Fibroblast of skin of right biceps (primary cell): ENCODE measurements at places on chromosomes 5 and 9.
A peak's percentile ranks its signal among the peaks of the same experiment; 100 is the strongest.

DNA sequence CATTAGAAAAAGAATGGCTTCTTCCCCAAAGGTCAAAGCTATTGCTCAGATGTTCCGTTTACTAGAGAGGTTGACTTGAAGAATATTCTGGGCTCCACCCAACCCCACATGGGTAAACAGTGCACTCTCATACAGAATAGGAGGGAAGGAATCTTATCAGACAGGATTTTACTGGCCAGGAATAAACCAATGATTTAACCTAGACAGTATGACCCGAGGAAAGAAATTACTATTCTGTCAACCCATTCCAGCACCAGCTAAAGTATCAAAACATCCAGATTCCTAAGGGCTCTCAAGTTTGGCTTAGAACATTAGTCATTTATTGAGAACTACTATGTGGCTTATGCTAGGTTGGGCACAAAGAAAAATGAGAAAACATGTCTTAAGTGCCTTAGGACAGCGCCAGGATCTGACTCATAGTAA, 493.6 kb upstream of the KLF4 start:
- DNase-seq = peak; percentile 39

- peak; percentile 36 for DNase-seq
These were observed 376.9 kb downstream of the SEMA5A start for GRCh38 chr5:9168791-9169556.

GRCh38 chr5:96562614-96563013, 99.6 kb upstream of the CAST start:
- DNase-seq = peak; percentile 91

DNA sequence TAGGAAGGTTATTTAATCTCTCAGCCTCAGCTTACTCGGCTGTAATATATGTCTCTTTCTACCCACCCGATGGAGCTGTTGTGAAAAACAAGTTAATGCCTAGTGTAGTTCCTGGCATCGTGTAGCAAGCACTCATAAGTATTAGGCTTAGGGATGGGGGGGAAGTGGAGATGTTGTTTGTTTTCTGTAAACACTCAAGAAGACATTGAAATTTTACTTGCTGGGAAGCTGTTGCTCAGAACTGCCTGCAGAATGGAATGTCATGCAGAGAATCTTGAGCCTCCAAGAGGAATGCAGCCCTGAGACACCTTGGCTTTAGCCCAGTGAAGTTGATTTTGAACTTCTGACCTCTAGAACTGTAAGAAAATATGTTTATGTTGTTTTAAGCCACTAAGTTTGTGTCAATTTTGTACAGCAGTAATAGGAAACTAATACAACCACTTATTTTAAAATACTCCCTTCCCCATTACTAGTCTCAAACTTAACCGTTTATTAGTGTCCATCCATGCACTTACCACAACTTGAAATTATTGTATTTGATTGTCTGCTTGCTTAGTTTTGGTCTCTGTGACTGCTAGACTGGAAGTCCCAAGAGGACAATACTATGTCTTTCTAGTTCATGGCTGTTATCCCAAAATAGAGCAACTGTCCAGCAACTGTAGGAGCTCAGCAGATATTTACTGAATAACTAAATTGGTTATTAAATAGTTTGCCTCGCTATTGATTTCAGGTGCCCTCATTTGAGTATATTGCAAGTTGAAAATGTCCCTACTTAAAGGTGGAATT, 53.8 kb downstream of the MFAP3 start:
- DNase-seq = peak; percentile 63

DNA sequence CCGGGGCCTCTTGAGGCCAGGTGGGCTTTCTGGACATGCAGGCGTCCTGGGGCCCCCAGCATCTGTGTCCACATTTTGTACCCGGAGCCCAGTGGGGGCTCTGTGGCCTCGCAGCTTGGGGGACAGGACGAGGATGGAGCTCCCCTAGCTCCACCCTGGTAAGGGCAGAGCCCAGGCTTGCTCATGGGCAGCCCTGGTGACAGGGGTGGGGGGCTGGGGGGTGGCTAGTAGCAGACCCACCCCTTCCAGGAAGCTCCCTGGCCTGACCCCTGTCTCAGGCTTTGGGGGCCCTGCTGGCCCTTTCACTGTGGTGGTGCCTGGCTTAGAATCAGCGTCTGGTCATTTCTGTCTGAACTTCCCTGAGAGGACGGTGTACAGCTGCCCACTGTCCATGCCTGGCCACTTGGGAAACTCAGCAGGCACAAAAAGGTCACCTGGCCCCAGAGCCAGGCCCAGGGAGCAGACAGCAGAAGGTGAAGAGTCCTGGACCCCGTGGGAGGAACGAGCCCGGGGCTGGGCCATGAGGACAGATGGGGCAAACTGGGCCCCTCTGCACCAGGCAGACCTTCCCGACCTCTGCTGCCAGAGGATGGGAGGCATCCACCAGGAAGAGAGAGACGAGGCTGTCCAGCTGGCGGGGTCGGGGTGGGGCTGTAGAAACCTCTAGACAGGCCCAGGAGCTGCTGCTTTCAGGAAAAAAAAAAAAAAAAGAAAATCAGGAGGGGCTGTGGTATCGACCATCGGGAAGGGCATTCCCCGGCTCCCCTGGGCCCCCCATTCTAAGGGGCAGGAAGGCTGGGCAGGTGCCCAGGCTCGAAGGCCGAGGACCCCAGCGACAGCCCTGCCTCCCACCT, 52.8 kb downstream of the EXD3 start:
- DNase-seq = no peak

DNA sequence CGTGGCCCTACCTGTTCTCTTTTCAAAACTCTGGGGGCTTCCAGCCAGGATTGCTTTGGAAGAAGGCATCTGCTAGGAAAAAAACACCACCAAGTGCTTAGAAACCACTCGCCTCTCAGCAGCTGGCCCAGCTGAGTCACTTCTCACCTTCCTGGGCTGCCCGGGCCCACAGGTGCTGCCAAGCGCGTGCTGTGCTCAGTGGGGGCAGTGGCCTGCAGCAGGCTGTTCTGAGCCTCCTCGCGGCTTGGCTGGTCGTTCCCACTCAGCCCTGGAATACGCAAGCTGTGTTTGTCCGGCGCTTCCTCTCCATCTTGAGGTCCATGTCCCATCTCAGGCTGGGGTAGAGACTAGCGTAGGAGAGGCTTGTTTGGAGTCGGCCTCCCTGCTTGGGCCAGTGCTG, 102.5 kb upstream of the FCN2 start:
- DNase-seq = no peak

- peak; percentile 83 for DNase-seq
These were observed 54.1 kb downstream of the DUSP1 start for GRCh38 chr5:172716796-172717313.

DNA sequence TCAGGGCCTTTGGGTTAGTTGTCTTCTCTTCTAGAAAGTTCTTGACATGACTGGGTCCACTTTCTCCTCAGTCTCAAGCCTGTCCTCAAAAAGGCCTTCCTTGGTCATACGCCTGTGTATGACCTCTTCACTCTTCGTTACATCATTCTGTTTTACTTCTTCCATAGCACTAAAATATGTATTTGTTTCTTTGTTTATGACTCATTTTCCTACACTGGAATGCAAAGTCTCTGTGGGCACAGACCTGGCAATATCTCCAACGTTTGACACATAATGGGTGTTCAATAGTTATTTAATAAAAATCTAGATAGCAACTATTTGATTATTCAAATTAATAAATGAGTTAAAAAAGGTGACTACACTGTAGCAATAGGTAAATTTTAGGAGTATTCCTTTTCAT, 85.1 kb downstream of the YIPF5 start:
- DNase-seq = no peak

DNA sequence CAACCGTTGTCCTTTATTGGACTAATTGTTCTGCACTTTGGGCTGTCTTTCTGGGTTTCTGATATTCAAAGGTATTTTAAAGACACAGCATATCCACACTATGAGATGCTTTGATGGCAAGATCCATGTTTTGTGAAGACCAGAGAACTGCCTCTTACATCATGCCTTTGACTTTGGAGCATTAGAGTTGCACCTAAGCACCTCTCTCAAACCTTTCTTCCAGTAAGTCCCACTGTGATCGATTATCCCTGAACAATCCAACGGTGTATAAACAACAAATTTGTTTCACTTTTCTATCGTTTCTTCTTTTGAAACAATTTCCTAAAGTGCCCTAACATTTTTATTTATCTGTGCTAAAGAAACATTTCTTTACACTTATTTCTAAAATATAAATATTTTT, 144.4 kb downstream of the KCTD16 start:
- no peak for DNase-seq

GRCh38 chr5:14893381-14893780, 21.8 kb upstream of the ANKH start:
- DNase-seq = no peak

DNA sequence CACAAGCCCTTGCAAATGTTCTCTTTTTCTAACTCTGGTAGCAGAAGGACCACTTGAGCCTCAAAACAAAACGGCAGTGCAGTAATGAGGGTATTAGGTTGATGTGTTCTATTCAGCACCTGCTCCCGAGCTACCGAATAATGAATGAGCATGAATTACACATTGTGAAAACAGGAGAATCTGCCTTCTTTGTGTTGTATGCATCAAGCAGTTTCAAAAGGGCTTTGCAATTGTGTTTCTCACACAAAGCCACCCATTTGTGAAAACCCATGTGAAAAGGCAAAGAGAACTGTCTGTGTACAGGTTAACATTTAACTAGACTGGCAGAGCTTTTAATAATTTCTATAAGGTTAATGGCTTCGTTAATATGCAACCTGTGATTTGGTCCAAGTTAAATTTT, 97.8 kb downstream of the STK32A start:
- no peak for DNase-seq

DNA sequence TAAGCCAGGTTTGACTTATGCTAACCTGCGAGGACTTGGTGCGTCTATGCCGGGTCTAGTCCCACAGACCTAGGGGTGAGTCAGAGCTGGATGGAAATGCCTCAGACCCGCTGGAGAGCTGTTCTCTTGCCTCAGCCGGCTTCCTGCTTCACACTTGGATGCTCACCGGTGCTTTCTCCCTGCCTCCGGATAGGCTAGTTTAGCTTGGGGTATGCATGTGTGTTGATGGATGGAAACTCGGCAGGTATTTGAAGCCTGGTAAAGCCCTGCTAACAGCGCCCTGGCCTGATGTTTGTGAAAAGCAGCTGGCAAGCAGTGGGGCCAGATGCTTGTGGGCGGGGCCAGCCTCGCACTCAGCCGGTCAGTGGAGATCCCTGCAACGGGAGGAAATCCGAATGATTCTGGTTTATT, 29.3 kb downstream of the PRRC2B start:
- DNase-seq = peak; percentile 82

- no peak for DNase-seq
These were observed 85.3 kb upstream of the COX7C start for GRCh38 chr5:86532429-86532828.

GRCh38 chr9:93270976-93271375, 87.0 kb downstream of the WNK2 start:
- no peak for DNase-seq

- DNase-seq = no peak
These were observed 30.8 kb downstream of the ARHGAP26 start for GRCh38 chr5:142800776-142801494.

DNA sequence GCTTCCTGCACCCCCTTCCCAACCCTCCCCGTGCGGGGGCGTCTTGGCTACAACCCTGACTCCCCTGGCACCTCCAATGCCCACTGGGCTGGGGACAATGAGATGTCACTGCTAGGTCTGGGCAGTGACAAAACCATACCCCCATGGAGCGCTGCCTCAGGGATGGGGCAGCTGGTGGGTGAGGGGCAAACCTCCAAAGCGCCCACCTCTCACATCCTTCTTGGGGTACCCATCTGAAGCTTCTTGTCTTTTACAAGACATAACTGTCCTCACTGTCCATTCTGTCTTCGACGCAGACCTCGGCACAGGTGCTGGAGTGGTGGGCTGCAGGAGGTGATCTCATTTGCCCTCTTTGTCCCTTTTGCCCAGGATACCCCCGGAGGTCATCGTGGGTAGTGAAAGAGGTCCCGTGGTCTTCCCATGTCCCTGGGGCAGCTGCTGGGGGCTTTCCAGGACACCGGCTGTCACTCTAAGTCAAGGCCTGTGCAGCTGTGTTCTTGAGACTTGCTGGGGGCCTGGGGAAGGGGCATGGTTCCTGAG, 27.8 kb upstream of the CSF1R start:
- DNase-seq = no peak

DNA sequence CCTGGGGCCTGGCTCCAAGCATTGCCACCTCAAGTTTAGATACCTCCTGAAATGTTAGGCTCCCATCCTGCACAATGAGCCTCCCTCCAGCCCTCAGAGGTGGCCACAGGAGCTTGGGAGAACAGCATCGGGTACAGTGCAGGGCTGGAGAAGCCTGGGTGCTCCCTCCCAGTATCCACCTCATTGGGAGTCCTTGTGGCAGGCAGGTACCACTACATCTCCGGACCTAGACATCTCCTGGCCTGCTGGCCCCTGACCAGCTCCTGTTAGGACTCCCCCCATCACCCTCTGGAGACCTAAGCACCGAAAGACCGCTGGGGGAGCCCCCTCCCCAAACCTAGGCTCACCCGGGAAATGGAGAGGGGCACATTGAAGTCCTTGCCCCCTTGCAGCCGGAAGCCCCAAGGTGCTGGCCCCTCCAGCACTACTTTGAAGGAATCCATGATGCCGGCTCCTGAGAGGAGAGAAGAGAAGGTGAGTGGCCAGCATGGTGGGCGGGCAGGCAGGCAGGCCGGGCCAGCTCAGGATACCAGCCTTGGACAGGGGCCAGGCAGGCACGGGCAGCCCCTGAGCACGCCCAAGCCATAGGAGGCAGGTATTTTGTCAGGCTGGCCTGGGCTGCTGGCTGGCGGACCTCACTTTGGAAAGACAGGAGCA, 1.2 kb downstream of the PDLIM7 start:
- DNase-seq = peak; percentile 77

GRCh38 chr5:127994087-127994660, 89.4 kb upstream of the SLC12A2 start:
- no peak for DNase-seq

DNA sequence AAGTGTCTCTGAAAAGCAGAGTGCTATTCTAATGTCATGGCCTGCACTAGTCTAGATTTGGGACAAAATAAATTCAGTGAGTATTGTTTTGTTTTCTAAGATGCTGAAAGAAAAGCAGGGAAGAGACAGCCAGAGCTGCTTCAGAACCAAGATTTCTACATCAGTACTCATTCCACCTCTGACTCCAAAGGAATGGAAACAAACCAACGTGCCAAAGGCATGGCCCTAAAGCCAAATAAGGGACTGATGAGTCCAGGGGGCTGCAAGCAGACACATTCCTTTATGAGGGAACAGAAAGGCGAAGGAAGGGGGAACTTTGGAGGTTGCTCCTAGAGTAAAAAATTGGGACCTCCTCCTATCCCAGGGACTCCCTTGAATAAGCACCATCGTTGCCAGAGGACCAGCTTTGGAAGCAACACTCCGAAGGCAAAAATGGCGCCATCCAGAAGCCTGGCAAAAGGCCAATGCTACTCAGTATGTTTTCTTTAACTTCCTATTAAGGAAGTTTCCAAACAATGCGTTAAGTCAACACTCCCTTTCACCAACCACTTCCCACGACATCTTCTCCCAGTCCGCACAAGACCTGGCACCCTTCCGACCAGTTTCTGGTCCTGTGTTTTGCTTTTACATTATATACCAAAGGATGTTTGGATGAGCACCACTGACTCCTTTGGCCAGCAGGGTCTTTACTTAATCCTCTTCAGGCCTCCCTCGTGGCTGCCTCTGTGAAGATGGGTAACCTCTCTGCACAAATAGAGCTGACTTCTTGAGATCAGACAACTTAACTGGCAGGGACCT, 31.6 kb downstream of the ADAM19 start:
- DNase-seq = peak; percentile 62

- no peak for DNase-seq
These were observed 79.3 kb downstream of the ARL15 start for GRCh38 chr5:54230936-54231685.

- DNase-seq = no peak
These were observed 5.1 kb downstream of the B4GALT7 start for GRCh38 chr5:177605078-177605477.
